ENCODE measurements at places on chromosomes 7 and 10. TPM values are rescaled to one million over a fixed set of nuclear protein-coding genes. Genes with fewer than 3 reads are reported as not detected.

The STEAP4 gene
- not detected for total RNA-seq

The CALML5 gene
- total RNA-seq = not detected

The UNCX gene
- not detected for total RNA-seq

The PKD1L1 gene
- total RNA-seq = 0.55 TPM

The MUC3A gene
- not detected for total RNA-seq

The SPDYE8 gene
- total RNA-seq = not detected

The MRM2 gene
- total RNA-seq = 66.0 TPM

The SKIDA1 gene
- 0.10 TPM for total RNA-seq

The CASTOR2 gene
- total RNA-seq = 1.5 TPM

The SUGCT gene
- total RNA-seq = 13.1 TPM

The VPS26A gene
- total RNA-seq = 47.5 TPM

The LSM8 gene
- 56.7 TPM for total RNA-seq

The COG5 gene
- 28.2 TPM for total RNA-seq

The DOCK1 gene
- total RNA-seq = 28.6 TPM

The ACHE gene
- total RNA-seq = 0.27 TPM

The TAF6 gene
- 34.4 TPM for total RNA-seq

The OTUD1 gene
- total RNA-seq = 2.0 TPM

The LDB3 gene
- total RNA-seq = not detected

The PRSS2 gene
- total RNA-seq = not detected

The HIBADH gene
- 33.4 TPM for total RNA-seq

- DNase-seq = no peak
These were observed 13.4 kb upstream of the DNAAF5 start for GRCh38 chr7:713139-713457.

DNA sequence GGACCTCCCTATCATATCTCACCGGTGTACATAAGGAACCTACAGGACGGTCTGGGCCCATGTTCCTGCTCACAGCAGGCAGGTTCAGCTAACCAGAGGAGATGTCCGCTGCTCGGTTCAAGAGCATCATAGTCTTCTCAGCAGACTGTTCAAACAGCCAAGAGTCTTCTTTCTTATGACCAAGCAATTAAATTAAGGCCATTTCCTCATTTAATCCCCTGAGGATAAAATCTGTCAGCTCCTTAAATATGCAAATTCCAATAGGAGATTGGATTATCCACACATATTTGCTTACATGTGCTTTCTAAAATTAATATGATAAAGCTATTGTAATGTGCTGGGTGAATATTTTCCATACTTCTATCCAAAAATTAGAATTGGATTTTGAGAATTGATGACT lies 59.7 kb downstream of the LMBR1 start:
- no peak for DNase-seq

DNA sequence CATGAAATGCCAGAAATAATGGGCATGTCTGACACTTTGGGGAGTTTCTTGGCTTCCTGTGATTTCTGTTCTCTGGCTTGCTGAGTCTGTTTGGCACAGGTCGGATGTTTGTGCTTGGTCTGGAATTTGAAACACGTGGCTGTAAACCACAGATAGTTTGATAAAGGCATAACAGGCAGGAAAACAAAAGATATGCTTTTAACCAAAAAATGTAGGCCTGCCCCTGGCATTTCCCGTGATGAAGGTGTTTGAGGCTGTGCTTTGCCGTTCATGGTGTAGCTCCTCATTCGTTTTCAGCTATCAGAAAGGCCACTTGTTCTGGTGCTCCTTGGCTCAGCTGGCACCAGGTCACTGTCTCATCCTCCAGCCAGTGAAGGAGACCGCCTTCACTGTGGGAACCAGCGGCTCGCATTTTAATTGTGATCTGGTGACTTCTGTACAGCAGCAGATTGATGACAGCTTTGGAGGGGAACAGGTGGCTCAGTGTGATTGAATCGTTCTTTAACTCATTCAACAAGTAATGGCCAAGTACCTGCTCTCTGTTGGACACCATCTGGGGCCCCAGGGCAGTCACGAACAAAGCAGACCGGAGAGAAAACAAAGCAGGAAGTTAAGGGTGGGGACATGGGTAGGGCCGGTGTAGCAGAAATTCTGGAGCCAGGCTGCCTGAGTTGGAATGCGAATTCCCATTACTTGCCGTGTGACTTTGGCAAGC lies 111.5 kb downstream of the CCNY start:
- peak; percentile 75 for DNase-seq

GRCh38 chr10:46090258-46090812 lies 44.3 kb upstream of the MSMB start:
- DNase-seq = no peak

DNA sequence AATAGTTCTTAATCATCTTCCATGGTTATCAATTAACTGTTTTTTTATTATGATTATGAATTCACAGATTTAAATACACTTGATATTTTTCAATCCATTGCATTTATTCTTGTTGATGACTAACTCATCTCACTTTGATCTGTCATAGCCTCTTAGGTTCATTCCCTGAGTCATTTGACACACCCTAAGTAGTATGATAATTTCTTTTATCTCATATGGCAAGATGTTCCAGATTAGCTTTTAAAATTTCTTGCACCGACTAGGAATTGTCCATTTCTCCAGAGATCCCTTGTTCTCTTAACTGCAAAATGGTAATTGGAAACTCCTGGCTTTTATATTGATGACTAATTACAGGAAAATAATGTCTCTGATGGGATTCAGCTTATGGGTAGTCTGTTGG lies 87.6 kb upstream of the CCDC6 start:
- no peak for DNase-seq

GRCh38 chr10:132858121-132859081 lies 72.5 kb upstream of the NKX6-2 start:
- no peak for DNase-seq

- no peak for DNase-seq
These were observed 619 bp upstream of the LMTK2 start for GRCh38 chr7:98105942-98106544.

- no peak for DNase-seq
These were observed 95.2 kb downstream of the PDGFA start for GRCh38 chr7:424301-424935.

GRCh38 chr10:49212783-49213182 lies 24.6 kb upstream of the TMEM273 start:
- DNase-seq = no peak

DNA sequence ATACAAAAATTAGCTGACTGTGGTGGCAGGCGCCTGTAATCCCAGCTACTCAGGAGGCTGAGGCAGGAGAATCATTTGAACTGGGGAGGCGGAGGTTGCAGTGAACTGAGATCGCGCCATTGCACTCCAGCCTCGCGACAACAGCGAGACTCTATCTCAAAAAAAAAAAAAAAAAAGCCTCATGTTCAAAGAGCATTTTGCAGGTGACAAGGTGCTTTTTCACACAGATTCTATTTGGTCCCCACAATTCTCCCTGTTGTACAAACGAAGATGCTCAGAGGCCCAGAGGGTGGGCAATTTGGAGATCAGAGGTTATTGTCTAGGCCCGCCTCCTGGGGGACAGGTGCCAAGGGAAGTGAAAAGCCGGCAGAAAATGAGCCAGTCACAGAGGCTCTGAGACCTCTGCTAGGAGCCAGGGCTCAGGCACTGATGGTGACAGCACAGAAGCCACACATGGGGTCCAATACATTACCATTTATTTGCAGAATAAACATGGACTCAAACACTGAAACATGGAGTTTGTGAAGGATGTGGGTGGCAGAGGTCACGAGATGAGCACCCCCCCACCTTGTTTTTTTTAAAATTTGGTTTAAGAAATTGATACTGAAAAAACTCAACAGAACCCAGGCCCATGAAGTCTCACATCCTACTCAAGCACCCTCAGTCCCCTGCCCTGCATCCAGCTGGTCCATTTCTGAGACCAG lies 882 bp upstream of the GAL3ST4 start:
- no peak for DNase-seq

DNA sequence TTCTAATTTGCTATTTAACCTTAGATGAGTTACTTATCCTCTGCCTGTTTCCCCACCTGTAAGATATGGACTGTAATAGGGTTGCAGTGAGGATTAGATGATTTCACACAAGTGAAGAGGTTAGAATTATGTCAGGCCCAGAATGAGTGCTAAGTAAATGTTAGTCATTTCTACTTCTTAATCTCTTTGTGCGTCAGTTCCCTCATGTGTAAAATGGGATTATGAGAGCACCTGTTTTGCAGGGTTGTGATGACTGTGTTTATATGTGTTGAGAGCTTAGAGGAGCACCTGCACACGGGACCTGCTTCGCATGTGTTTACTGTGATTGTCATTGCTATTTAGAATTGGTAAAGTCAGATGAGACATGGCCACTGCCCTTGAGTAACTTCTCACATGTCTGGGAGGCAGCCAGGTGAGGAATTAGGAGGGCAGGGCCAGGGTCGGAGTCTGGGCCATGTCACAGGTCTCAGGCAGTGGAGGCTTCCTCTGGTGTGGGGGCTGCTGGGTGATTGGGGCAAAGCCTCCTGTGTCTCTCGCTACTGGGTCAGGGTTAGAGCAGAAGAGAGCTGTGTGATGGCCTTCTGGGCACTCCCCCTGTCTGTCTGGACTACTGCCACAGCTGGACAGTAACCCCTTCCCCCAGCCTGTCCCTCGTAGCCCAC lies 106.7 kb downstream of the WDFY4 start:
- no peak for DNase-seq

GRCh38 chr7:79709574-79710409 lies 256.3 kb upstream of the MAGI2 start:
- DNase-seq = peak; percentile 88

DNA sequence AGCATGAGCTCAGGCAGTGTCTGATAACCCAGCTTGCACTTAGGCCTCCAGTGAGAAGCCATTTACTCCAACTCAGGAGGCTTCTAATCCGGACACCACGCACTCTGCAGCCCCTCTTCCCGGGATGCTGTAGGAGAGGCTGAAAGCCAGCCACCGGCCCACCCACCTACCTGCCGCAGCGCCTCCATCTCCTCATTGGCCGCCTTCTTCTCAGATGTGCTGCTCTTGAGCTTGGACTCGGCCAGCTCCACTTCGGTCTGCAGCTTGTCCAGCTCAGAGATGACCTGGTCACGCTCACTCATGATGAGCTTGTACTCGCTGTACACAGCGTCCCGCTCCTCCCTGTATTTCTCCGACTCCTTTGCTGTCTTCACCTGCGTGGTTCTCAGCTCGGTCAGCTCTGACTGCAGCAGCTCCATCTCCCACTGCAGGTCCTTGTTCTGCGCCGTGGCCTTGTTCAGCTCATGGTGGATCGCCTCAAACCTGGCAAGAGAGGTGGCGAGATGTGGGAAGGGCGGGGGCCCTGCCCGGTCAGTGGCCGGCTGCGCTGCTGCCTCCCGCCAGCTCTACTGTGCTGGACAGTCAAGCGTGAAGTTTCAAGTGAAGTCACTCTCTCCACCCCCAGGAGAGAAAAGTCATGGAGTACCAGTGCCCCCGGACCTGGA lies 84.7 kb downstream of the DLG5 start:
- no peak for DNase-seq

GRCh38 chr7:157627033-157627432 lies 290.2 kb downstream of the DNAJB6 start:
- DNase-seq = no peak

- no peak for DNase-seq
These were observed 342.9 kb downstream of the AUTS2 start for GRCh38 chr7:69941077-69941651.

DNA sequence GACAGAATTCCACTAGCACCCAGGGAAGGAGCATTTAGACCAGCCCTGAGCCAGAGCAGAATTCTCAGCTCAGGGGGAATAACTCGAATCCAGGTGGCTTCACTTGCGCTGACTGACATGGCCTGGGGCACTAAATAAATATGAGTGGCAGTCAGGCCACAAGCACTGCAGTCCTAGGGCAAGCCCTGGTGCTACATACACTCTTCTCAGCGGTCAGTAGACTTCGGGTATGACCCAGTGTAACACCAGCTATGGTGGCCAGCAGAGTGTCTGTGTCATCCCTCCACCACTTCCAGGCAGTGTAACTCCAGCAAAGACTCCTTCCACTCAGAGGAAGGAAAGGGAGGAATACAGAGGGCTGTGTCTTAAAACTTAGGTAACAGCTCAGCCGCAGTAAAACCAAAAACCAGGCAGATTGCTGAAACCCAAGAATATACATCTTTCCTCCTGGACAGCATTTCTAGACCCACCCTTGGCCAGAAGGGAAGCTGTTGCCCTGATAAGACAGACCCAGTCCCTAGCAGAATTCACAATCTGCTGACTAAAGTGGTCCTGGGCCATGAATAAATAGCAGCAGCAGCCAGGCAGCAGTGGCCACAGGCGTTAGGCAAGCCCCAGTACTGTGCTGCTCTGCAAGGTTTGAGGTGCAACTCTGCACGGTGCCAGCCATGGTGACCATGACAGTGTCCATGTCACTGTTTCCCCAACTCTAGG lies 77.0 kb downstream of the SNX13 start:
- DNase-seq = no peak

- no peak for DNase-seq
These were observed 259.3 kb upstream of the TMEM72 start for GRCh38 chr10:44651834-44652233.

DNA sequence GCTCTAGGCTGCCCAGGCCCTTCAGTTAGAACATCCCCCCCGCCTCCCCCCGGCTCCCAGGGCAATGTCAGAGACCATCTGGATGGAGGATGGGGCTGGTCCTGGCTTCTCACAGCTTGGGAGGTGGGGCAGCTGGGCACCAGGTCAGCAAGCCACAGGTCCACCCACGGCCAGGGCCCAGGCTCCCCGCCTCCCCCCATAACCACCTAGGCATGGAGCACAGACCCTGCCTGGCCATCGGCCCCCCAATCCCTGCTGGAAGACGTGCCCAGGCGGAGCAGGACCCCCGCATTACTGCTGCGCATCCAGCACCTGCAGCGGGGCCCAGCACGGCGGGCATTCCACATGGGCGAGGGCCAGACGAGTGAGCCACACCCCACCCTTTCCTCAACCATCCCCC lies 169.6 kb downstream of the ELFN1 start:
- no peak for DNase-seq

DNA sequence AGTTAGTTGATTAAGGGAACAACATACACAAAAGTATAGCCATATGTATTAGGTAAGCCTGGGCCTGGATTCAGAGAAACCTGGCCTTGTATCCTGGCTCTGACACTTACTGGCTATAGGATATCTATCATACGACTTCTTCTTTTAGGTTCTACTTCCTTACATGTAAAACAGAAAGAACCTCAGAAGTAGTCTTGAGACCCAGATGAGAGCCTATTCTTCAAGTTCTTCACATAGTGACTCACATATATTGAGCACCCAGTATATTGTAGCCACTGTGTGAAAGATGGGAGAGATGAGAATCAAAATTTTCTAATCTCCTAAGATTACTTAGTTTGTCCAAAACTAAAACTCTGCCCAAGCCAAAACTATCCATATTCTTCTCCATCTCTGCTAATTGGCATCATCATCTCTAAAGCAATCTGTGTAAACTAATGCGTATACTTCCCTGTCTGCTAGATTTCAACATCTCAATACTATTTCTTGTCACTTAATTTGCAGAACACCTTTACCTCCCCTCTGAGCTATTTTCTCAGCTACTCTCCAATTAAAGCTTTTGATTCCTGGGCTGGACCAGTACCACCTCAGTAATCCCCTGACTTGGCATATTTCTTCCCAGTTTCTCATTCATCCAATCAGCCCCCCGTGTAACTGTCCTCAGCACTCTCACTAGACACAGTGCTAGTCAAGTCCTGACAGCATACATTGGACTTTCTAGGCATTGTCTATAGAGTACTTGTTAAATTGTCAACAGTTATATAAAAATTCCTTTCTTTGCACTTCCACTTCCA lies 53.5 kb upstream of the MET start:
- DNase-seq = no peak

- peak; percentile 6 for DNase-seq
These were observed 273.8 kb downstream of the NRG3 start for GRCh38 chr10:82148764-82149163.
